HEK293T (cell line): ENCODE measurements at places on chromosomes 2 and 18.

- DNase-seq, result no peak
Observed at GRCh38 chr2:103808814-103809213, 1045.1 kb upstream of the POU3F3 start.

DNA sequence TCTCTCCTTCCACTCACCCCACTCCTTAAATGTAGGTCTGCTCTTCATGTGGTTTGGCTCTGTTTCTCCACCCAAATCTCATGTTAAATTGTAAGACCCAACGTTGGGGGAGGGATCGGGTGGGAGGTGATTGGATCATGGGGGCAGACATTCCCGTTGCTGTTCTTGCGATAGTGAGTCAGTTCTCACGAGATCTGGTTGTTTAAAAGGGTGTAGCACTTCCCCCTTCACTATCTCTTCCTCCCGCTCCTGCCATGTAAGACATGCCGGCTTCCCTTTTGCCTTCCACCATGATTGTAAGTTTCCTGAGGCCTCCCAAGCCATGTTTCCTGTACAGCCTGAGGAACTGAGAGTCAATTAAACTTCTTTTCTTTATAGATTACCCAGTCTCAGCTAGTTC, 1044.5 kb upstream of the POU3F3 start:
- no peak for DNase-seq

DNA sequence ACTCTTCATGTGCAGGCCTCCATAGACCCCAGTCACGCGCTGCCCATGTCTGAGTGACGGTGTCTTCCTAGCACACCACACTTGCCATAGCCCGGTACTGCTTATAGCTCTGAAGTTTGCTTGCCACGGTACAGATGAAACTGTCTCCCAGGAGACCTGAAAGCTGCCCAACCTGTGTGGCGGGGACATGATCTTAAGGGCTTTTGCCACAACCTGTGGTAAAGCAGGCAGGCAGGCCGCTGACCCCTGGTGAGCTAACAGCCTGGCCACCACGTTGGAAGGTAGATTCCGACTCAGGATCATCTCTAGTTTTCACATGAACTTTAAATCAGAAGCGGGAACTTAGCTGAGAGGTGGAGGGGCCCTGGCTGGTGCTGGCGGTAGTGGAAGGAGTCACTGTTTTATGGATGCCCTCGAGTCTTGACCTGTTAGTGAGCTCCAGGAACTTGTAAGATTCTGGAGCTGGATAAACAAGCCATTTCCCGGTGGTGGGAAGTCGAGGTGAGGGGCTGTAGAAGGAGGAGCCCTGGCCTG, 153.3 kb downstream of the ZNF236 start:
- DNase-seq, result no peak

GRCh38 chr2:54955358-54956110, 94.7 kb downstream of the RTN4 start:
- no peak for DNase-seq

GRCh38 chr2:173631127-173631460, 276.4 kb downstream of the CDCA7 start:
- no peak for DNase-seq

DNA sequence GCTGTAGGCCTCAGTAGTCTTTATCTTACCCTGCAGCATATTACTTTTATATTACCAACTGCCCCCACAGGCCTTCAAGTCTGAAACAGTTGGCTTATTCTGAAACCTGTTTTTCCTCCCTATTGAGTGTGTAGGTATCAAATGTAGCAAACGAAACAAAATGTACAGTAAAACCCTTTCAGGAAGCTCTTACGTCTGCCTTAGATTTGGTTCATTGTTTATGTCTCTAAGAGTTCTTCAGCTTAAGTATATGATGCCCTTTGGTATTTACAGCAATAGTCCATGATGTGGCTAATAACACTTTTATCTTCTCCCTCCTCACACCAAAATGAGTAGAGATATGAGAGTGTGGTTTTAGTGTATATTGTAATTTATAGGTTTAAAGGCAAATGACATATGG, 108.8 kb downstream of the DOCK10 start:
- DNase-seq, result no peak

- DNase-seq, result no peak
Observed at GRCh38 chr2:159614534-159615366, 1.6 kb downstream of the BAZ2B start.

GRCh38 chr2:74538881-74539339, 9.2 kb downstream of the HTRA2 start:
- DNase-seq, result no peak

GRCh38 chr2:113114224-113114945, 13.0 kb upstream of the IL1RN start:
- DNase-seq, result no peak

DNA sequence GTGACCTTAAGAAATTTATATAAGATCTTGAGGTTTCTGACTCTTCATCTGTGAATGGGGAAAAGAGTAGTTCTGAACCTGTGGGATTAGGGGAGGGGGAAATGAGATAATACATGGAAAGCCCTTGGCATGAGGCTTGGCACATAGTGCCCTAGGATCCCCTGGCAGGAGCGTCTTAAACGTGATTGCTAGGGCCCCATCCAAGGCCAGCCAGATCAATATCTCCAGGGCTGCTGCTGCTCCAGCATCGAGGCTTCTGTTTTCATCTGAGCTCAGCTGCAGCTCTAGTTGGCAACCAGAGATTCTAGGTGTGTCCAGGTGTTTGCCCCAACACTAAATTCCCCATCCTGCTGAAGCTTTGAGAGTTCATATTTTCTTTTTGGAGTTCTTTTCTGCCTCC, 71.0 kb downstream of the IL1R2 start:
- no peak for DNase-seq

GRCh38 chr2:64327510-64328414, 126.2 kb upstream of the LGALSL start:
- no peak for DNase-seq
